ENCODE measurements at places on chromosomes 1 and 21.
A peak's percentile ranks its signal among the peaks of the same experiment; 100 is the strongest.

GRCh38 chr1:1946540-1946939, 27.5 kb upstream of the TMEM52 start:
- no peak for DNase-seq

DNA sequence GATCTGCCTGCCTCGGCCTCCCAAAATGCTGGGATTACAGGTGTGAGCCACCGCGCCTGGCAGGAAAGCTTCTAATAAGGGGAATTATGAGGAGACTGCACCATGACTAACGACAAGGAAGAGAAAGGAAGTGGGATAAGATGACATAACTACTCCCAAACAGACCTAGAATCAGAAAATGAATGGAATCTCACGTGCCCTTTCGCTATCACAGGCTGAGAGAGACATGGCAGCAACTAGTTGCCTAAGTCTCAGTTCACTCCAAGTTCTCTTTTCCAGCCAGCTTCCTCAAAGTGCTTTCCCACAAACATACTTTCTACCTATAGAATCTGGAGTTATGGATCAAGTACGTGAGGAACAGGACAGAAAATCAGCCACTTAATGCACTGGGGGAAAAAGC, 2.0 kb downstream of the PI4KB start:
- DNase-seq = peak; percentile 74

DNA sequence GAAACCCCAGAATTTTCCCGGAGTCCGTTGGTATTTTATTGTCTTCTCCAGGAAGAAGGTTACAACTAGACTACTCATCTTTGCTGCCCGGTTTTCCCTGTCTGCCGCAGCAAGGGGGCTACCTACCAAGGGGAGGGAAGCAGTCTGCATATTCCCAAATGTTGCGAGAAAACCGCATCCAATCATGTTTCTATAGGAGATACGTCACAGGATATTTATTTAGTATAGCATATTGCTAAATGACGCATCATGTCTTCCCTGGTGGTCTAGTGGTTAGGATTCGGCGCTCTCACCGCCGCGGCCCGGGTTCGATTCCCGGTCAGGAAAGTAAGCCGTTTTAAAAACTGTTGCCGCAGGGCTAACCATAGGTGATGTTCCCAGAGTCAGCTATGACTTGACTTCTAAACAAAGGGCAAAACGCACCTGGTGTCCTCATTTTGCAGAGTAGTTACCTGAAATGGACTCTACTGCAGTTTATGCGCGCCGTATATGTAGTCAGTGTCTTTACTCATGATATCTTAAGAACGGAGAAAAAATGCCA, 15.2 kb upstream of the ZNF692 start:
- peak; percentile 74 for DNase-seq

- peak; percentile 70 for DNase-seq
These were observed 57.5 kb downstream of the ERG start for GRCh38 chr21:38440746-38441145.

DNA sequence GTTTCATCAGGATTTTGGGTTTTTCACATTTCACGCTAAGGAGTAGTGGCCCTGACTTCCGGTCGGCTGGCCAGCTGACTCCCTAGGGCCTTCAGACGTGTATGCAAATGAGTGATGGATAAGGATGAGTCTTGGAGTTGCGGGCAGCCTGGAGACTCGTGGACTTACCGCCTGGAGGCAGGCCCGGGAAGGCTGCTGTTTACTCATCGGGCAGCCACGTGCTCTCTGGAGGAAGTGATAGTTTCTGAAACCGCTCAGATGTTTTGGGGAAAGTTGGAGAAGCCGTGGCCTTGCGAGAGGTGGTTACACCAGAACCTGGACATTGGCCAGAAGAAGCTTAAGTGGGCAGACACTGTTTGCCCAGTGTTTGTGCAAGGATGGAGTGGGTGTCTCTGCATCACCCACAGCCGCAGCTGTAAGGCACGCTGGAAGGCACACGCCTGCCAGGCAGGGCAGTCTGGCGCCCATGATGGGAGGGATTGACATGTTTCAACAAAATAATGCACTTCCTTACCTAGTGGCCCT, 23.1 kb upstream of the TNFRSF1B start:
- peak; percentile 99 for DNase-seq

- no peak for DNase-seq
These were observed 192.4 kb upstream of the GALNT2 start for GRCh38 chr1:229874609-229875008.

DNA sequence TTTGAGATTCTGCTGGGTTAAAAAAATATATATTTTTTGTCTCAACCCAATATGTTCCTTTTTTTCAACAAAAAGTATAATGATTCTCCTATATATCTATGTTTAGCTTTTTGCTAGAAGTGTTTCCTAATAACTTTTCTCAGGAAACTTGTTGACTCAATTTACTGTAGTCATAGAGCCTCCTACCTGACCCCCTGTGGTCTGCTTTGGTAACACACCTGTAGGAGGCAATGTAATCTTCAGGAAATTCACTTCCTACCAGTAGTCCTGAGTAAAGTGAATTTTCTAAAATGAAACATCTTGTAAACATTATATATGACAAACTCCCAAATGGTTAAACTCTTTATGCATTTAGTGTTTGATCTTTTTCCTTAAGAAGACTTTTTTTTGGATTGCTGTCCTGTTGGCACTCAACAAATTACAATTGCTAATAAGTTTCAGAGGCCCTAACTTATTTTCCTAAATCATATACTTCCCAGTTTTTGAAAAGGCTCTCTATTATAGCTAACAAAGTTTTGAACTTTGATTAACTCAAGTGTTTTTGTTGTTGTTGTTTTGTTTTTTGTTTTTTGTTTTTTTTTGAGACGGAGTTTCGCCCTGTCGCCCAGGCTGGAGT, 118.3 kb downstream of the OLFML2B start:
- DNase-seq = no peak

DNA sequence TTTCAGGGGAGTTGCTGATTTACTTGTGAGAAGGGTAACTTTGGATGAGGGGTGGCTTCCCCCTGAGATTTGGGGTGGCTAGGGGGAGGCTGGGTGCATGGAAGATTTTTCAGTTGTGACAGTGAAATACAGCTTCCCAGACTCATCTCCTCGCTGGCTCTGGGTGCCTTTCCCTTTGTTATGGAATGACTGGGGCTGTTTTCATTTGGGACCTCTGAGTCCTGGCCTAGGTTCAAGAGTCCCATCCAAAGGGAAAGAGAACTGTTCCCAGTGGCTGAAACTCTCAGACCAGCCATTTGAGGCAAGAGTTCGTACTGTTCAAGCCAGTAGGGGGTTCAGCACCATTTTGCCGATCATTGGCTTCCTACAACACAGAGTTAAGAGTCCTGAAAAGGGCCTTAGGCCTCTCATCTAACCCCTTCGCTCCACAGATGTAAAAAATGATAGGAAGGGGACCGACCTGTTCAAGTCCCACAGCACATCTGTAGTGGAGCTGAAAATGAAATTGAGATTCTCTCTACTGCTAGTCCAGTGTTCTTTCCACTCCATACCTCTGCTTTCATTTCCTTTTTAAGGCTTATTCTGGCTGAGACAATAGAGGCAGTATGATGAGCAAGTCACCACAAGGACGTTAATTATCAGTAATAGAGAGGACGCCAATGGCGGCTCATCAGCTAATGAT, 958 bp downstream of the DDR2 start:
- no peak for DNase-seq

- no peak for DNase-seq
These were observed 107.2 kb downstream of the ROR1 start for GRCh38 chr1:63880958-63881576.

DNA sequence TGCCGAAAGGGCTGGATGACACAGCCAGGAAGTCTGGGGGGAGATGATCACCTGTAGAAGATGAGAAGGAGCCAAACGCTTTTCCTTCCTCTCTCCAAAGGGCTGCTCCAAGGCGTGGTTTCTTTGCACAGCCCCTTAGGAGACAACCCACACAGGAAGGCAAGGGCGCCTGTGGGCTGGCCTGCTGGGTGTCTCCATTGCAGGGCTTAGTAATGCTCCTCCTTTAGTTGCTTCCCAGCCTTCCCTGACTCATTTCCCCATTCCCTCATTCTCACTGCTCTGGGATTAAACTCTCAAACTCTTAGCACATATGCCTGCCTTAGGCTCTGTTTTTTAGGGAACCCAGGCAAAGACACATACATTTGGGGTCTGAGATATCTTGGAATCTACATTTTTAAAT, 1.7 kb upstream of the CLCA1 start:
- no peak for DNase-seq

DNA sequence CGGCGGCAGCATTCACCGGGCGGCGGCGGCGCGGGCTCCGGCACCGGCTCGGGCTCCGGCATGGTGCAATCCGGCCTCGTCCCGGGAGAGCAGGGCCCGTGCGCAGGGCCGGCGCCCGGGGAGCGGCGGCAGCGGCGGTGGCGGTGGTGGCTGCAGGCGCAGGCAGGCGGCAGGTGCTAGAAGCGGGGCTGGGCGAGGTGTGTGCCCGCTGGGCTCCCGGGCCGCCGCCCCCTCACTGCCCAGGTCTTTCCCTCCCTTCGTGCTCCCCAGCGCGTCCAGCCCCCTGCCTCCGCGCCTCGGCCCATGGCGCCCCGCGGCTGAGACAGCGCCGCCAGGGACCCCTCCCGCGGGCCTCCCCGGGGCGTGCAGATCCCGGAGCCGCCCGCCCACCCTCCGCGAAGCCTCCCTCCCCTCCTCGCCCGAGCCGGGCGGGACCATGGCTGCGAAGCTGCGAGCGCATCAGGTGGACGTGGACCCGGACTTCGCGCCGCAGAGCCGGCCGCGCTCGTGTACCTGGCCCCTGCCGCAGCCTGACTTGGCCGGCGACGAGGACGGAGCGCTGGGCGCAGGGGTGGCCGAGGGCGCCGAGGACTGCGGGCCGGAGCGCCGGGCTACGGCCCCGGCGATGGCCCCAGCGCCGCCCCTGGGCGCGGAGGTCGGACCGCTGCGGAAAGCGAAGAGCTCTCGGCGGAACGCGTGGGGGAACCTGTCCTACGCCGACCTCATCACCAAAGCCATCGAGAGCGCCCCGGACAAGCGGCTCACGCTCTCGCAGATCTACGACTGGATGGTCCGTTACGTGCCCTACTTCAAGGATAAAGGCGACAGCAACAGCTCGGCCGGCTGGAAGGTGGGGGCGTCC, 492 bp downstream of the FOXO6 start:
- DNase-seq = peak; percentile 45

DNA sequence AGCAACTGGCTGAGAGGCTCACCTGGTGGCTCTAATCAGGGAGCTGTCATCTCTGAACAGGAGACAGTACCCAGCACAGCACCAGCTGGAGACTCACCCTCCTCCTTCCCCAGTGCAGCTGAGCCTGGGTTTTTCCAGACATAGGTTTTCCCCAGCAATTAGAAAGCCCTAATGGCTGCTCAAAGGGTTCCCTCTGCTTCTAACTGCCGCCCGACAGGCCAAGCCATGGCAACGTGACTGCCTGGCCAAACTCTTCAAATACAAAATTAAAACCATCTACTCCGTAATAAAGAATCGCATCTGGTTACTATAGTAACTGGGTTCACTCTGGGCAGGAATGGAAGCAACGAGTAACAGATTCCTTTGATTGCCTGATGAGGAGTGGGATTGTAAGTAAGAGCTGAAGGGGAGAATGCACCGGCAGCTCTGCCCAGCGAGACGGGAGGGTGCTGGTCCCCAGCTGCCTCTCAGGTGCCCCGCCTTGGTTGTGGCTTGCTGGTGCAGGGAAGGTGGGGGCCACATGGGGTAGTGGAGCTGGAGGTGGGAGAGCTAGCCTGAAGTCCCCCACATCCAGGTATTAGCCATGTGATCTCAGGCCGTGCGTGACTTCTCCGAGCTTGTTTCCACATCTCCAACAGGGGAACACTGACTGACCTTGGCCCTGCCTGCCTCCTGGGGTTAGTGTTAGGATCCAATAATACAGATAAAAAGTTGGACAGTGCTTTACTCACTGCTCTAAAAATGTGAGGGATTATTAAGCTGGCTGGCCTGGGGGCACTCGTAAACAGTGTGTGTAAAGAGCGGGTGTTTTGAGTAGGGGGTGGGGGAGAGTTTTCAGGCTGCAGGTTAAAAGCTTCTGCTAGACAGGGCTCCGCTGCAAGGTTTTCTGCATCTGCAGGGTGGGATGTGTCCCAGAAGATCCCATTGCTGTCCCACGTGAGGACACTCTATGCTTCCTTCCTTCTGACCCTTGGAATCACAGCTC, 94.2 kb downstream of the KCNN3 start:
- DNase-seq = no peak

DNA sequence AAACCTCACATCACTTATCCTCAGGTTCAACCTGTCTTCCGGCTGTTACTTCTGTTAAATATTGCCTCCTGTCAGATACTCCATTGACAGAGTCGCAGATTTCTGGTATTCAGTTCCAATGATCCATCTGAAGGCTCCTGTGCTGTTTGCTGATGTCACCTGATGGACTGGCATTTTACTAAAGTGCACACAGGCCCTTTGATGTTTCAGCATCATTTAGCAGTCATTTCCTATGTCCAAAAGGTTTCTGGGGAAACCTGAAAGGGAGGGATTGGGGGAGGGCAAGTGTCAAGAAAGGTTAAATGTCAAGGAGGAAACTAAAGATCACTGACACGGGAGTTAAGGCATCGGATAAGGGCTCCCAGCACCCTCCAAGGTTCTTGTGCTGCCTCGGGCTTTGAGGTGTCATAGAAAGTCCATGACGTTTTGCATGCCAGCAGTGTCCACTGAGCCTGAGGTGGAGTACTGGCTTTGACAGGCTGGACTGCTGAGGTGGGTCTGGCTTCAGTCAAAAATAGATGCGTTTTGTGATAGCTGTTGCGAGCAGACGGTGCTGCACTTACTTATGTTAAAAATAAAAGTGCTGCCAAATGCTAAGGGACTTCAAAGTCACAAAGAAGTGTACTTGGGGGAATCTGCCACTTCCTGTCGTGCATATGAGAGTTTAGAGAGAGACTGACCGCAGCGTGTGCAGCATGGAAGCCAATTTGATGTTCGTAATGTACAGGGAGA, 30.8 kb downstream of the XCL2 start:
- DNase-seq = no peak

GRCh38 chr1:81420760-81421159, 380.0 kb upstream of the ADGRL2 start:
- no peak for DNase-seq

- no peak for DNase-seq
These were observed 81.0 kb upstream of the IVNS1ABP start for GRCh38 chr1:185398022-185398421.

DNA sequence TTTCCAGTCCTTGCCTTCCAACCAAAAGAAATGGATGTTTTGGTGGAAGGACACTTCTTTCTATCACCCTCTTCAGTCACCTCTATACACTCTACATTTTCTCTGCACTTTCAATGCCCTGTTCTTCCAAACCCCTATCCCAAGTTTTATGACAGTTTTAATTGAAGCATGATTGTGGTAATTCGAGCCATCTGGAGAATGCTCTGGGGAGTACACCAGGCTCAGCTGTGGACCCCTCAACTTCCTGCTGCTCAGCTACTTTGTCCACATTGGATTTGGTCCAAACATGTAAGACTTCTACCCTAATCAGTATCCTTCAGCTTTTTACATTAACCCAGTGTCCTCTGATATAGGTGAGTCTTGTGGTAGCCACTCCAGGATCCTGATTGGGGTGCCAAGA, 129.6 kb downstream of the SYT2 start:
- no peak for DNase-seq

- peak; percentile 55 for DNase-seq
These were observed 125.9 kb downstream of the MAST2 start for GRCh38 chr1:45929257-45929687.
